Stimulated activated CD4-positive, alpha-beta T cell treated with anti-CD3 and anti-CD28 coated beads, TNF-alpha, amount 100 ng/mL, for 48 hours (primary cell): ENCODE measurements at places on chromosomes 7 and 10.

DNA sequence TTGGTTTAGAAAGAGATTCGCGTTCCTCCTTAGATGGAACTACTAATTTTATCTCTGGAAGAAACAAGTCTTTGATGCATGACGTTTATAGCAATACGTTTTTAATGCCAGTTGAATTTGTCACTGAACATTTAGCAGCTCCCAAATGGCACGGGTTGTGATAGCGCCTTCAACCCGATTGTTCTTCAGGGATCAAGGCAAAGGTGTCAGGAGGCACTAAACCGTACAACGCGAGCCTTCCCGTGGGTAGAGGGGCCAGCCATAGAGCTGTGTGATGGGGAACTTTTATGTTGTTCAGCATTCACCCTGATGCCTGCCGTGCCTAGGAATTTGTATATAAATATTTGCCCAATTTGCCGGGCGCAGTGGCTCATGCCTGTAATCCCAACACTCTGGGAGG, 3.4 kb downstream of the GET4 start:
- no peak for DNase-seq

- DNase-seq: no peak
These were observed 2.3 kb downstream of the PPIA start for GRCh38 chr7:44798649-44799305.

- DNase-seq: no peak
These were observed 2.1 kb downstream of the FKBP6 start for GRCh38 chr7:73329861-73330581.

DNA sequence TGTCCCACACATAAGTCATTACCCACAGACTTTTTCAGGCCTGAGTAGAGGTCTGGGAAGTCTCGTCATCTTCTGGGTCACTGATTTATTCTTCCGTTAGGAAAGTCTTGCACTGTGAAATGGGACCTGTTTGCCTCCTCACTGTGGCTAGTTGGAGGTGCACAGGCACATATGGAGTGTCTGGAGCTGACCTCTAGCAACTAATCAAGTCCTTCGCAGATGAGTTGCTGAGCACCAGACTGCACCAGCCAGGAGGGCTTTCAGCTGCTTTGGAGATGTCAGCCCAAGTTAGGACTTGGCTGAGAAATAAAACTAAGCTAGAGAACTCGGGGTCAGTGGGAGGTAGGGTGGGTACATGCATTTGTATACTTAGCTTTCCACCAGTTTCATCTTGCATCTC, 578.0 kb downstream of the GRID1 start:
- DNase-seq: no peak

- DNase-seq: no peak
These were observed 151.7 kb upstream of the PPP2R2D start for GRCh38 chr10:131748831-131749766.

DNA sequence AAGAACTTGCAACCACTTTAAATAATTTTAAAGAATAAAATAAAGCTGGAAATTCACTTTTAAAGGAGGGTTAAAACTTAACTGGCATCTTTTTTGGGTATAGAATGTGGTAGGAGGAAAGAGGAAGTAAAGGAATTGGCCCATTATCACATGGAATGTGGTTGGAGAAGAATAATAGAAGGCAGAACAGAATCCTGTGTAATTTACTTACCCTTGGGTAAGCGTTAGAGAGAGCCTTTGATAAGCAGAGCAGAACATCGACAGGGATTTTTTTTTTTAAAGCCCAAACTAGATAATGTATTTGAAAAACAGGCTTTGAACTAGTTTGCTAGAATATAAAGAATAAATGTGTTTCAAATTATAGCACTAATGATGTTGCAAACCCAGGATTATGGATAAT, 199.8 kb upstream of the KIAA1217 start:
- DNase-seq: no peak
